Astrocyte of the cerebellum (primary cell): ENCODE measurements at places on chromosomes 13 and 19.

GRCh38 chr13:33918199-33918932, 100.4 kb downstream of the RFC3 start:
- peak; percentile 36 for DNase-seq

DNA sequence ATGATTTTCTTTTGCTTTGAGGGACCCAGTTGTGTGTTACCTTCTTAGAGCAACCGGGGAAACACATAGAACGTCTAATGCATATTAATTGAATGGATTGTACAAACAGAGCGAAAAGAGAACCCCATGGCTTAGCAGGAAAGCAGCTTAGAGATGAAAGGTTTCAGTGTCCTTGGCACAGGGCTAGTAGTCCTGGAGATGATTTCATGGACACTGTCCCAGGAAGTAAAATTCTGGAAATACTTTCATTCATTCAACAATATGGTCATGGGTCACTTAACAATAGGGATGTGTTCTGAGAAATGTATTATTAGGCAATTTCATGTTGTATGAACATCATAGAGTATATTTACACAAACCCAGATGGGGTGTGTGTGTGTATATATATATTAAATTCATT, 9.7 kb upstream of the FUT2 start:
- no peak for DNase-seq

- DNase-seq: peak; percentile 37
These were observed 57.9 kb downstream of the RXFP2 start for GRCh38 chr13:31797154-31797775.

DNA sequence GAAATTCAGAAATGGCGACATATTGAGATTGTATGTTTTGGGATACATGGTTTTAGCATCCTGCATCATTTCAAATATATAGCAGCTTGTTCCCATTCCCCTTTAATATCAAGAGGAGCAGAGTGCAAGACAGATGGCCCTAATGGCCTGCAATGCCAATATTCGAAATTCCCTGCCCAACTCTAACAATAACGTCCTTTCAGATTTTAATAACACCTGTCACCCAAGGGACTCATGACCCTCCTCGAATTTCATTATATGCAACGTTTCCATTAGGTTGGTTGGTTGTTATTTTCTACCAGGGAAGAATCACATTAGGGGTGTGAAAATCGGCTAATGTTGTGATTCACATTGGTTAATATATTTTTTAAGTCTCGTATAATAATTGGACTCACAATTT, 170.0 kb downstream of the TNFSF13B start:
- DNase-seq: no peak

DNA sequence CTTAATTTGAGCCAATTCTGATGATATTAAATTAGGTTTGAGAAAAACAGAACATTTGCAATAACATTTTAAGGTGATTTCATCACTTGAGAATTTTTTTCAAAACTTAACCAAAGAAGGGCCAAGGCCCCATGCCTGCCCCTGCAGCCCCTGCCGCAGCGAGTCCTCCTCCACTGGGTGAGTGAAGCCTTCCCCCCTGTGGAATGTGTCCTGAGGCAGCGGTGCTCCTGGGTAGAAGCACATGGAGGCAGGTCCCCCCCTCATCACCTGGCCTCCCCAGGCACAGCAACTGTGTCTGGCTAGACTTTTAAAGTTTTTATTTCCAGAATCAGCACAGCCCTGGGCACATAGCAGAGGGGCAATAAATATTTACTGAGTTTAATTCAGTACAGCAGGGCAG, 10.8 kb downstream of the SOX1 start:
- no peak for DNase-seq

DNA sequence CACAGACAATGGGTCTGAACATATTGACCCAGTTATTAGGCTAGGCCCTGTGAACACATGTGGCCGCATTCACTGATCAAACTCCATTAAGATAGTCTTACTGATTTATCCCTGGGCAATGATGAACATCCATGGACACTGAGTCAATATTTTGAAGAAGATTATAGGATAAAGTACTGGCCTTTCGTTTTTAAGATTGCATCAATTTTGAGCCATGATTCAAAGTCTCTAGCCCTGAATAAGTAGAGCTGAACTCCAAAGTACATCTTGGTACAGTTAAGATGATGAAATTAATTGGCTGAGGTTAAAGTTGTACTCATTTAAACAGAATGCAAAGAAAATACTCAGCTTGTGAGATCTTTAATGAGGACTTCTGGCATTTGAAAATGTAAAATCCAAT, 1581.9 kb downstream of the EFNB2 start:
- no peak for DNase-seq

DNA sequence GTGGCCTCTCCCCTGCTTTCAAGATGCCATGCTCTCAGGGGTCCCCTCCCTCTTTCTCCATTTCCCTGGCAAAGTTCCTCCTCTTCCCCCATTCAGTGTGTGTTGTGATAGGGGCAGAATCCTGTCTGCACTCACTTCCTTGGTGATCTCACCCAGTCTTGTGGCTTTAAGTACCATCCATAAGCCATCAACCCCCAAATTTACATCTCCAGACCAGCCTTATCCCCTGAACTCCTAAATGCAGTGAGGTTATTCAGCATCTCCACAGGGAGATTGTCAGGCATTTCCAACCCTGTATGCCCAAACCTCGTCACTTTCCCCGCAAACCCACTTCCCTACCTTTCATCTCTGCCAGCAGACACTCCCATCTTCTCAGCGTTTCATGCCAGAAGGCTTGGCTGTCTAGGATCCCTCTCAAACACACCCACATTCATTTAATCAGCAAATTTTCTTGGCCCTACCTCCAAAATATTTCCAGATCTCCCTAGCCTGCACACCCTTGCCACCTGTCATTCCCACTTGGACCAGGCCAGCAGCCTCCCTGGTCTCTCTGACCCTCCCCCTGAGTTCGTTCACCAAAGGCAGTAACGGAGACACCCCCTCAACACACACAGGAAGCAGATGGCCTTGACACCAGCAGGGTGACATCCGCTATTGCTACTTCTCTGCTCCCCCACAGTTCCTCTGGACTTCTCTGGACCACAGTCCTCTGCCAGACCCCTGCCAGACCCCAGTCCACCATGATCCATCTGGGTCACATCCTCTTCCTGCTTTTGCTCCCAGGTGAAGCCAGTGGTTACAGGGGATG, at the start of gene HCST:
Gene HCST (plus strand): TSS at position 676 of the 808 bp plus-strand sequence. CDS start 65 bp downstream, at position 741.
- DNase-seq: no peak

GRCh38 chr13:30437177-30437576, 14.9 kb downstream of the UBE2L5 start:
- DNase-seq: no peak

DNA sequence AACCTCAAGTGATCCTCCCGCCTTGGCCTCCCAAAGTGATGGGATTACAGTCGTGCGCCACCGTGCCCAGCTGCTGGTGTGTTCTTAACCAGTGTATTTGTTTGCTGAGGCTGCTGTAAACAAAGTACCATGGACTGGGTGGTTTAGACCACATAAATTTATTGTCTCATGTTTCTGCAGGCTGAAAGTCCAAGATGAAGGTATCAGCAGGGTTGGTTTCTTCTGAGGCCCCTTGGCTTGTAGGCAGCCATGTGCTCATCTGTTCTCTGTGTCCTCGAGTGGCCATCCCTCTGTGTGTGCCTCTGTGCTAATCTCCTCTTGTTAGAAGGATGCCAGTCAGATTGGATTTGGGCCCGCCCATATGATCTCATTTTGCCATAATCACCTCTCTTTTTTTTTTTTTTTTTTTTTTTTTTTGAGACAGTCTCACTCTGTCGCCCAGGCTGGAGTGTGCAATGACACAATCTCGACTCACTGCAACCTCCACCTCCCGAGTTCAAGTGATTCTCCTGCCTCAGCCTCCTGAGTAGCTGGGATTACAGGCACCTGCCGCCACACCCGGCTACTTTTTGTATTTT, 31.8 kb downstream of the PEX11G start:
- DNase-seq: no peak

DNA sequence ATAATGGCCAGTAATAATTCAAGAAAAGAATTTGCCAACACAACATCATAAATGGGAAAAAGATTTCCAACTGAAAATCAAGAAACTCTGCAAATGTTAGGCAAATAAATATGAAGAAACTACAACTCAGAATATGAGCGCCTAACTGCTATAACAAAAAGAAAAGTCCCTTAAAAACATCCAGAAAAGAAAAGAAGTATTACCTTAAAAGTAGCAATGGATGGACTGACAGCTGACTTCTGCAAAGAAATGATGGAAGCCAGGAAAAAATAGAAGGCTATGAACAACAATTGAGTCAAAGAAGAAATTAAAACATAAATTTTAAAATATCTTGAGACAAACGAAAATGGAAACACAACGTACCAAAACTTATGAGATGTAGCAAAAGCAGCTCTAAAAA, 482.3 kb upstream of the ZNF507 start:
- no peak for DNase-seq

GRCh38 chr19:17103177-17103576, 27.6 kb downstream of the MYO9B start:
- no peak for DNase-seq

DNA sequence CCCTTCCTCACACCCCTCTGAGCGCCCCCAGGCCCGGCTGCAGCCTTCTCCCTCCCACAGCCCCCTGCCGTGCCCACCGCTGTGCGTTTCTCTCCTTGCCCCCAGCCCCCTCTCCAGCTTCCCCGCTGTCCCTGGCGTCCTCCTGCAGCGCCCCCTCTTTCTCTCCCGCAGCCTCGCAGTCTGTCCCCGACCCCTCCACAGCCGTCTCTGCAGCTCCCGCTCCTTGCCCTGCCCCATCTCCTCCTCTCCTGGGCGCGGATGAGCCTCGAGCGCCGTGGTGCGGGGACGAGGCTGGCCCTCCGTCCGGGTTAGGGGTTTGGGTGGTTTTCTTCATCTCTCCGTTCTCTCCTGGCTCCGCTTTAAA, 1.1 kb downstream of the KMT5C start:
- DNase-seq: no peak

DNA sequence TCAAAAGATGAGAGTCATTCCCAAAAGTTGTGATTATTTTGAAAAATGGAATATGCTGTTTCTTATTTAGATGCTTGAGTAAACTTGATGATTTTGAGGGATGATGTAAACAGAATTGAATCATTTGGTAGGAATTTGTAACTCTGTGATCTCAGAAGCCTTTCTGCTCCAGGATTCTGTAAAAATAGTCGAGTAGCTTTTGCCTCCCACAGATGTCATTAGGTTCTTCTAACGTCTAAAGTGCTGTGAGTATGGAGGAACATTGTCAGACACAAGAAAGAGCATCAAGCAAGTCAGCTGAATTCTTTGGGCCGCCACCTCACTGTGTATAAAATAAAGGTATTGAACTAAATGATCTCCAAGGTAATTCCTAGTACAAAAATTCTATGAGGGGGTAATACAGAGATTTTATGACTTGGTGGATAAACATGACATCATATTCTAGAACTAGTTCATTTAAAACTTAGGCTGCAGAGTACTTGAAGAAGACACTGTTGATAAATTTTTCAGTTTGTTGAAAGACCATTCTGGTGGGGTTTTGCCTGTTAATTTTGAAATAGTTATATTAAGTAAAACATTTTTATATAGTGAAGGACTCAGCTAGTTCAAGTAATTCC, 1.4 kb upstream of the GPR183 start:
- no peak for DNase-seq

GRCh38 chr13:37651891-37652290, 53.3 kb upstream of the POSTN start:
- no peak for DNase-seq

- DNase-seq: no peak
These were observed 29.0 kb downstream of the RXFP2 start for GRCh38 chr13:31768351-31768750.

DNA sequence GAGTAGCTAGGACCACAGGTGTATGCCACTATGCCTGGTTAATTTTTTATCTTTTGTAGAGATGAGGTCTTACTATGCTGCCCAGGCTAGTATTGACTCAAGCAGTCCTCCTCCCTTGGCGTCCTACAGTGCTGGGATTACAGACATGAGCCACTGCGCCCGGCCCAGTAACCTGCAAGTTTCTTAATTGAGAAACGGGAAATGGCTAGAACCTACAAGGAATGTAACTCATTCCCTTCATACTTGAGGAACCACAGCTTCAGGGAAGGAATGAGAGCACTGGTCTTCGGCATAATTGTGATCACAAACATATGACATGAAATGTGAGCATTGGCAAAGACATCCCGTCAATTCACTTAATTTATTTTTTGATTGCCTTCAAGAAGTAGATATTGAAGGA, 157.0 kb downstream of the KLF5 start:
- no peak for DNase-seq

- no peak for DNase-seq
These were observed 71.5 kb downstream of the DNAJC15 start for GRCh38 chr13:43094901-43095300.

DNA sequence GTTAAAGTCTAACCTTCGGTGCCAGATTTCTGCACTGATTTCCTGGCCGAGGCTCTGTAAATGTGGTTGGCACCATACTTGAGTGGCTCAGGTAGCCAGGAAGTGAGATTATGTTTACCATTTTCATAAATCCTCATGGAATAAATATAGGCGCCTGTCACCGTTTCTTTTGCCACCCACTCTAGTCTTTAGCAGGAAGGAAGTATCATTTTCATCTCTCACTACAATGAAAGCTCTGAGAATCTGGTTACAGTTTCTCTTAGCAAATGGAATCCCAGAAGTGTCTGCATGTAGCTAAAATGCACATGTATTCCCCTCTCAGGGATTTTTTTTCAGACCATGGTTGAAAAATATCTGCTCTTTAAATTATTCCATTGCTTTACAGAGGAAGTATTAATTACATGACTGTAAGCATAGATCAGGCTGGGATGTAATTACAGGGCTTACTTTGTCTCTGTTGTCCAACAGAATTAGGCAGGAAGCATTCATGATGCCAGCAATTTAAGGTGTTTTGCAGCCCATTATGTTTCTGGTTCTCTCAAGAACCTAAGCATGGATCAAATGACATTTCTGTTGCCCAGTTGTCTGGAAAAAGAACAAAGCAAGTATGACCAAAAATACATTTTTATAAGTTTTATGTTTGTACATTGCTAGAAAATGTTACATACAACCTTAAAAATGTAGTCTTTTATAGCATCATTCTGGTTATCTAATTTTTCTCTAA, 221.7 kb upstream of the SPRY2 start:
- DNase-seq: no peak

GRCh38 chr19:12722566-12723380, 959 bp downstream of the TNPO2 start:
- DNase-seq: peak; percentile 99

- no peak for DNase-seq
These were observed 1690.7 kb downstream of the SLITRK5 start for GRCh38 chr13:89361909-89362308.

DNA sequence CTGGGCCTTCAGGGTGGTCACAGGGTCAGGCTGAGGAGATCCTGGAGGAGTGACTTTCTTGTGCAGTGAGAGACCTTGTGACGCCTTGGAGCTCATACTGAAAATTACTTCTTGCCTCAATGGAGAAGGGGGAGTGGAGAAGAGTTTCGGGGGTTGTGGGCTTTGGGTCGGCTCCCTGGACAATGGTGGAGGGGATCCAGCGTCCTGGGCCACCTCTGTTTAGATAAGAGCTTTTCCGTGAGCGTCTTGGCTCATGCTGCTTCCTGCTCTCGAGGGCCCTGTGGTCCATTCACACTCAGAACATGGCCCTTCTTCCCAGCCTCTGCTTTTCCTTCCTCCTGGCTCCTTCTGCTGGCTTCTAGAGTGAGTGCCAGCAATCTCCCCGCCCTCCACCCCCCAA, 81.9 kb downstream of the FLT1 start:
- no peak for DNase-seq

- no peak for DNase-seq
These were observed at the start of gene BST2 for GRCh38 chr19:17405250-17406045. BST2 (minus strand) TSS chr19:17405630; CDS start chr19:17405575, 55 bp downstream.

GRCh38 chr13:92177966-92178365, 779.5 kb downstream of the GPC5 start:
- no peak for DNase-seq

- DNase-seq: no peak
These were observed 336.1 kb downstream of the GPC6 start for GRCh38 chr13:93562676-93563075.

GRCh38 chr13:30792285-30793000, 57.1 kb downstream of the ALOX5AP start:
- DNase-seq: peak; percentile 97
